ENCODE measurements at places on chromosomes 6 and 20.

DNA sequence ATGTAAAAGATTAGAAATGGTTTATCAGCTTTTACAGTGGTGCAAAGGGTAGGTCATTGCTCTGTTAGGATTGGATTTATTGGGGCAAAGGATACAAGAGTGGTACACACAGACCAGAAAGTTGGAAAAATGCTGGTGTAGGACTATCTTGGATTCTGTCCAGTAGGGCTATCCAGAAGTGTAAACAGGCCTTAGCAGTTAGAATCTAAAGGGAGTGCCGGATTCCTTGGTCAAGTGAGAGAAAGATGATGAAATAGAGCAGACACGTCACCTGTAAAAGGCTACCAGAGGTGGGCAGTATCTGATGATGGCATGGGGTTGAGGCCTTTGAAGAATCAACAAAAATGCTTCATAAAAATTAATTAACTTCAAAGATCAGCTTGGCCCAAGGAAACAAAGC, 975.9 kb downstream of the KIF16B start:
- DNase-seq, result no peak

DNA sequence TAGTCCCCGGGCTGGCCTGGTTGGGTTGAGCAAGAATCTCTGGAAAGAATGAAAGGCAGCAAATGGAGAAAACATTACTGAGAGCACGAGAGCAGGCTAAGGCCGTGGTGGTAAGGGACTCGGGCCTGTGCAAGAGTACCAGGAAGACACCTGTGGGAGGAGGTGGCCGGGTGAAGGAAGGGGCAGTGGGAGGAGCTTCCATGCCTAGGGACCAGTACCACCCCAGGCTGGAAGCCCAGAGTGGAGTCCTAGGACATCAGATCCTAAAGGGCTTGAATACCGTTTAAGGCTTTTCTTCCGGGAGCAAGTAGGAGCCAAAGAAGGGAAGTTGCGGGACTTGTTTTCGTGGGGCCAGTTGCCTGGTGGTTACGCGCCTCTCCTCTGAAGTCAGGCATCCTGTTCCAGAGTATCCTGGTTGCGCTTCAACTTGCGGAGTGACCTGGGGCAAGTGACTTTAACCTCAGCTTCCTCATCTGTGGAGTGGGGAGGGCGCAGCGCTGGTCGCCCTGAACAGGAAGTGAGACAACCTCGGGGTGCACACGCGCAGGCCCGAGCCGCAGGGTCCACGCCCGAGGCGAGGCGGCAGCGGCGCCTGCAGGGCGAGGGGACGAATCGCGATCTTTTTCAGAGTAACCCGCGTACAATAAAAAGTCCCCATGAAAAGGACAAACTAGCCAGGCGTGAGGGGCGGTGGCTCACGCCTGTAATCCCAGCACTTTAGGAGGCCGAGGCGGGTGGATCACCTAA, 1.1 kb upstream of the TPD52L2 start:
- peak; percentile 72 for DNase-seq

DNA sequence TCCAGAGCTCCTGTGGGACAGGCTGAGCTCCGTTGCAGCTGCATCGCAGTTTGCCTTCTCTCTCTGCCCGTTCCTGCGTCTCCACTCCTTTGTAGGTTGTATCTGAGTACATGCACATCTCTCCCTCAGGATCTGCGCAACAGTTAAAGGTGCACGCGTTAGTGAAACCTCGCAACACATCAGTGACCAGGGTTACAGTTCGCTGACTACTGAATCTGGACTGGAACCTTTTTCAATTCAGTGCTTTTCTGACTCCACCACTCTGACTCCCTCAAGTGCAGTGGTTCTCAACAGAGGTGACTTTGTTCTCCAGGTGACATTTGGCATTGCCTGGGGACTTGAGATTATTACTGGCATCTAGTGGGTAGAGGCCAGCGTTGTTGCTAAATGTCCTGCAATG, 44.0 kb downstream of the UST start:
- no peak for DNase-seq

DNA sequence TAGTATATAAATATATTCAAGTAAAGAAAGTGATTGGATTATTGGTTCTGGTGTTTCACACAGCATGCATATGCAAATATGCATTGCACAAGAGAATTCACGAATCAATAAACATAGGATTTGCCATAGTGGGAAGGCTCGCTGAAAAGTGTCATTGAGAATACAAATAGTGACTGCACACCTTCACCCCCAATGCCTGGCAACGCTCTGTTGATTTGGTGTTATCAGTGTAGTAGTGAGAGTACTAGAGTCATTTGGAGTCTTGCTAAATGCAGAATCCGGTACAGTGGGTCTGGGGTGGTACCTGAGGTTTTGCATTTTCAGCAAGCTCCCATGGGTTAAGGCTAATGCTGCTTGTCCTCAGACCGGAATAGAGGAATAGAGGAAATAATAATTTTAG, 49.7 kb upstream of the NAA20 start:
- DNase-seq, result no peak

GRCh38 chr20:58571356-58571692, 56.1 kb upstream of the APCDD1L start:
- no peak for DNase-seq

GRCh38 chr6:298233-299103, 6.2 kb downstream of the DUSP22 start:
- no peak for DNase-seq

DNA sequence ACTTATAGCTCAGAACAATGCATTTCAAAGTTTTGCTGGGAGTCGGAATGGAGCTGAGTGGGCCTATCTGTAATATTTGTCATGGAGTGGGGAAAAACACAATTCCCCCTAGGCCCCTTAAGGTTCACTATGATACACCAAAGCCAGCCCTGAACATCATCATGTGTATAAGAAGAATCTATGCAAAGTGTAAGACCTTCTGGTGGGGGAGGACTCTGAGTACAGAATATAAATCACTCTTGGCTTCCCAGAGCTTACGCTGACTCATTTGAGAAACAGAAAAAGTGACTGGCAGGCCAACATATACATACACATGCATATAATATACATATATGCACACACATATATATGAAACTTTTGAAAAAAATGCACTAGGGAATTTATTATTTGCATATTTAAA, 54.1 kb upstream of the UBR2 start:
- DNase-seq, result no peak

GRCh38 chr6:30879684-30880427, 4.5 kb upstream of the DDR1 start:
- no peak for DNase-seq

DNA sequence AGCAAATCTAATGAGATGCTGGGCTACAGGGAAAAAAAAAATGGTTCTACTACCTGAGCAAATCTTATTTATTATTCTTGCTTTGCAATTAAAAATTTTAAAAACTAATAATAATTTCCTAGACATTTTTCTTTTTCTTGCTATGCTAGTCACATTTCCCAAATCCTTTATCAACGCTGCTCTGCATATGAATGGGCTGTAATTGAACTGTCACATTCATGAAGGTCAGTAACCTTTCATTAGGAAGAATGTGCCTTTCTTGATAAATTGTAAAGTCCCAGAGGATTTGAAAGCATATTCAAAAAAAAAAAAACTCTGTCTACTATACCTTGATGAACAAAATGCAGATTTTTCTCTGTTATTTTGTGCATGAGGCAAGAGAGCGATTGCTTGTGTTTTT, 538.7 kb upstream of the ID4 start:
- no peak for DNase-seq

DNA sequence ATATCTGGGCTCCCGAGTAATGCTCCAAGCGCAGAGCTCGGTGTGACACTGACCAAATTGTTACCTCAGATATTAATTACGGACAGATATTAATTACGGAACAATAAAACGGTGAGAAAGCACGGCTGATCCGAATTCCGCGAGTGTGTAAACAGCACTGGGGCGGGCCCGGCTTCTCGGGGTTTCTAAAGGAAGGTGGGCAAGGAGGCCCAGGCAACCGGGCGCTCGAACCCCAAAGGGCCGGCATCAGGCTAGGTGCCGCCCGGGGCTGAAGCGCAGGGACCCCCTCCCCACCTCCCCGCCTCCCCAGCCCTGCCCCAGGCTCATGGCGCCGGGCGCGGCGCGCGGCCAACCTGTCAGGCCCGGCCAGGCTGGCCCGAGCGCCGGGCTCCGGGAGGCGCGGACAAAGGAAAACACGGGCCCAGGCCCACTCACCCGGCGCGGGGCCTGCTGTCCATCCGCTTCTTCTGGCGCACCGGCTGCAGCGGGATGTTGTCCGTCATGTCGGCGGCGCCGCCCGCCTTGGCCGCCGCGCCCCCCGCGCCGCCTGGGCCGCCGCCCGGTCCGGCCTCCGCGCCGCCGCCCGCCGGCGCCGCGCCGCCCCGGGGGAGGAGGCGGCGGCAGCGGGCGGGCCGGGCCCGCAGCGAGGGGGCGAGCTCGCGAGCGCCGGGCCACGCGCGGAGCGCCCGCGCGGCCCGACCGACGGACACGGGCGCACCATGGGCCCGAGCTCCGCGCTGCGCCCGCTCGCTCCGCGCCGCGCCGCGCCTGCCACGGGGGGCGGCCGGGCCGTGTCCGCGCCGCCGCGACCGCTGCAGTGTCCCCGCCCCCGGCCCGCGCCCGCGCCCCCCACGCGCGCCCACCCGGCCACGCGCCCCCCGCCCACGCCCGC, at the start of gene ATP9A:
ATP9A (minus strand) TSS at position 524 of the 892 bp plus-strand sequence; CDS start at position 503, 21 bp downstream.
- DNase-seq, result no peak

GRCh38 chr6:36700831-36701230, 3.2 kb downstream of the RAB44 start:
- no peak for DNase-seq

- DNase-seq, result peak; percentile 32
Measured at GRCh38 chr6:166417285-166417691, 34.5 kb upstream of the MPC1 start.

DNA sequence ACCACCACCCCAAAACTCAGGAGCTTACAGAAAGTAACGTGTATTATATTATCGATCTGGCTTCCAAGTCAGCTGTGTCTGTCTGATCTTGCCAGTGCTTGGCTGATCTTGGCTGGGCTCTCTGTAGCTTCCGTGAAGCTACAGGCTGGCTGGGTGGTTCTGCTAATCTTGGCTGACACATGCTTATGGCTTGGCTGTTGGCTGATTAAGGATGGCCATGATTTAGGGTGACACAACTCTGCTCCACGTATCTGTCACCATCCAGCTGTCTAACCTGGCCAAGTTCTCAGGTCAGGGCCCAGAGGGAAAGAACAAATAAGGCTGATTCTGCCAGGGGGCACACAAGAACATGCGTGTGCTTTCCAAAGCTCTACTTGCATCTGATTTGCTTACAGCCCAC, 64.7 kb upstream of the PRL start:
- DNase-seq, result no peak

DNA sequence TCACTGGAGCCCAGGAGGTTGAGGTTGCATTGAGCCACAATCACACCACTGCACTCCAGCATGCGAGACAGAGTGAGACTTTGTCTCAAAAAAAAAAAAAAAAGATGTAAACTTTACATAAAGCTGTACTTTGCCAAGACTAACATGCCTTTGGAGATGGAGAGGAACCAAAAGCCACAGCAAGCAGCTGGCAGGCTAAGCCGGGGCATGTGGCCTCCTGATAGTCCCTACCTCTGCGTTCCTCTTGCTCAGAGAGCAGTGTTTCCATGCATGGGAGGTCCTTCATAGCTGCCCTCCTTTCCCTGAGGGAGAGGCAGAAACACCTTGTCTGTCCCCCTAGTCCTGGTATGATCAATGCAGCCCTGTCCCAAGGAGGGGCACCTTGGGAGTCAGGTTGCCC, 35.2 kb downstream of the SPATA2 start:
- no peak for DNase-seq

DNA sequence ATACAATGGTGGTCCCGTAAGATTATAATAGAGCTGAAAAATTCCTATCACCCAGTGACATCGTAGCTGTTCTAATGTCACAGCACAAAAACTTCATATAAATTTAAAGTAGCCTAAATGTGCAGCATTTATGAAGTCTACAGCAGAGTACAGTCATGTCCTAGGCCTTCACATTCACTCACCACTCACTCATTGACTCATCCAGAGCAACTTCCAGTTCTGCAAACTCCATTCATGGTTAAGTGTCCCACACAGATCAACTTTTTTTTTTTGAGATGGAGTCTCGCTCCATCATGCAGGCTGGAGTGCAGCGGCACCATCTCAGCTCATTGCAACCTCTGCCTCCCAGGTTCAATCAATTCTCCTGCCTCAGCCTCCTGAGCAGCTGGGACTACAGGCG, 20.9 kb upstream of the KCNG1 start:
- DNase-seq, result no peak

DNA sequence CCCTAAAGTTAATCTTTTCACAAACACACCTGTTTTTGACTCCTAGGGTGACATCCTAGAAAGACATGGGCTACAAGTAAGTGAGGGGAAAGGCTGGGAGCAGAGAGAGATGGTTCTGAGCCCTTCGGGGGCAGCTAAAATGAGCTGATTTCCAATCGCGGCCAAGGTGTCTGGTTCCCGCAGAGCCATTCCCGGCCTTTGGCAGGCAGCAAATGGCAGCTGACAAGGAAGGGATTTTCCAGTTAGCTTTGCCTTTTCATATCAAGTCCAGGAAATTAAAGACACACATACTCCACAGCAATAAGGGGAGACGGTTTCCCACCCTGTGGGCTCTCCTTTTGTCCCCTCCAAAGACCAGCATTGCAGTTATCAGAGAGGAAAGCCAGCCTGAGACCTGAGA, 228.5 kb downstream of the ZMYND8 start:
- no peak for DNase-seq

GRCh38 chr20:22536956-22537756, 47.2 kb downstream of the FOXA2 start:
- DNase-seq, result no peak

DNA sequence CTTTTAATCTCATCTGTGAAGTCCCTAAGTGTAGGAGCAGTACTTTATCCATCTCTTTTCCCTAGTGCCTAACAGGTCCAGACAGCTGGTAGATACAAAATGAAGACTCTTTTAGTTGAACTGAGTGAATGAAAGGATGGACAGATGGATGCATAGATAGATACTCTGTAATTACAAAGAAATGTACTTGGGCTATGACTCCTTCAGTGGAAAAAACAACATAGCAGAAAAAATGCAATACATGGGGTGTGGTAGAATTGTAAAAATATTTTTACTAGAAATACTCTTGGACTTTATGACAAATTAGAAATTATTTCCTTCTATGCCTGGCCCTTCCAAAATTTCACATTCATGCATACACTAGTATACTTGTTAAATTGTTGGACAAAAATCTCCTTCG, 29.3 kb downstream of the KCNQ5 start:
- no peak for DNase-seq

GRCh38 chr6:124027392-124027791, 223.7 kb downstream of the NKAIN2 start:
- DNase-seq, result no peak

GRCh38 chr6:88914895-88915598, 48.4 kb downstream of the RNGTT start:
- DNase-seq, result no peak

- DNase-seq, result no peak
Measured at GRCh38 chr20:3382836-3383235, 24.6 kb downstream of the DNAAF9 start.

GRCh38 chr20:57117296-57117695, 149.1 kb downstream of the BMP7 start:
- DNase-seq, result no peak

GRCh38 chr6:36683145-36683655, 4.7 kb downstream of the CDKN1A start:
- no peak for DNase-seq

- no peak for DNase-seq
Measured at GRCh38 chr6:26230351-26230750, 134.6 kb upstream of the BTN3A2 start.
